Smooth muscle cell of the pulmonary artery (primary cell): ENCODE measurements at places on chromosomes 1 and 21. TPM values are rescaled to one million over a fixed set of nuclear protein-coding genes. Genes with fewer than 3 reads are reported as not detected.

The OR2L8 gene
- total RNA-seq = not detected in 2 replicates

The FAM131C gene
- total RNA-seq = 0.69 and 0.85 TPM in 2 replicates

The LEMD1 gene
- not detected in 2 replicates for total RNA-seq

The CNR2 gene
- not detected in 2 replicates for total RNA-seq

The DMBX1 gene
- not detected in 2 replicates for total RNA-seq

The LCK gene
- not detected in 2 replicates for total RNA-seq

The LHX4 gene
- total RNA-seq = under 0.01 and 0.07 TPM in 2 replicates

The HRNR gene
- not detected in 2 replicates for total RNA-seq

The SLC27A3 gene
- 10.3 and 14.6 TPM in 2 replicates for total RNA-seq

The BCAR3 gene
- 19.8 and 52.3 TPM in 2 replicates for total RNA-seq

The LCE2A gene
- total RNA-seq = not detected in 2 replicates

The OLIG2 gene
- total RNA-seq = not detected in 2 replicates

The AMY2B gene
- 1.9 and 2.7 TPM in 2 replicates for total RNA-seq

The OR1C1 gene
- total RNA-seq = not detected in 2 replicates

The IPO9 gene
- total RNA-seq = 23.2 and 29.1 TPM in 2 replicates

The C4BPA gene
- total RNA-seq = not detected in 2 replicates

The LAMB3 gene
- total RNA-seq = 40.1 and 52.3 TPM in 2 replicates

The ORC1 gene
- 0.99 and 1.4 TPM in 2 replicates for total RNA-seq

The NPHS2 gene
- not detected in 2 replicates for total RNA-seq

The PRAMEF11 gene
- not detected in 2 replicates for total RNA-seq

The PAPPA2 gene
- total RNA-seq = 16.5 and 18.9 TPM in 2 replicates

The PERM1 gene
- total RNA-seq = 1.5 and 2.5 TPM in 2 replicates

The TPTE gene
- not detected in 2 replicates for total RNA-seq

The HPCA gene
- total RNA-seq = not detected in 2 replicates

The NCAM2 gene
- 3.1 and 9.1 TPM in 2 replicates for total RNA-seq

The PLEKHA6 gene
- 0.63 and 1.4 TPM in 2 replicates for total RNA-seq

The STRIP1 gene
- total RNA-seq = 48.3 and 58.8 TPM in 2 replicates

The LMX1A gene
- not detected in 2 replicates for total RNA-seq

The SAMD13 gene
- total RNA-seq = 0.36 and 0.52 TPM in 2 replicates

The WDR64 gene
- not detected in 2 replicates for total RNA-seq

The C4BPB gene
- not detected in 2 replicates for total RNA-seq

The CFHR2 gene
- not detected in 2 replicates for total RNA-seq

The CHRM3 gene
- total RNA-seq = 0.03 and 0.13 TPM in 2 replicates

The NCSTN gene
- 181 and 196 TPM in 2 replicates for total RNA-seq

The IGSF9 gene
- total RNA-seq = 0.36 TPM in 1 of 2 replicates, not detected in the other

The E2F2 gene
- 0.13 and 0.39 TPM in 2 replicates for total RNA-seq

The SLAMF8 gene
- total RNA-seq = not detected in 2 replicates

The S100A9 gene
- total RNA-seq = 0.56 TPM in 1 of 2 replicates, not detected in the other

The ACTL8 gene
- 0.07 TPM in 1 of 2 replicates, not detected in the other for total RNA-seq

The OR6Y1 gene
- not detected in 2 replicates for total RNA-seq

The DMRTA2 gene
- total RNA-seq = 0.10 and 0.46 TPM in 2 replicates

The ARHGAP29 gene
- total RNA-seq = 50.1 and 56.6 TPM in 2 replicates

The FAM72C gene
- total RNA-seq = 0.23 and 0.46 TPM in 2 replicates

The KIF1B gene
- total RNA-seq = 40.4 and 41.3 TPM in 2 replicates

The ELF3 gene
- 0.20 and 2.2 TPM in 2 replicates for total RNA-seq

The GPR25 gene
- not detected in 2 replicates for total RNA-seq

The ADAMTS4 gene
- total RNA-seq = 2.1 and 14.7 TPM in 2 replicates

The LCE3A gene
- not detected in 2 replicates for total RNA-seq

The SHE gene
- 0.07 TPM in 2 replicates for total RNA-seq

The LDLRAD1 gene
- not detected in 2 replicates for total RNA-seq

The MYOC gene
- total RNA-seq = 0.13 TPM in 1 of 2 replicates, not detected in the other

The HSD3B2 gene
- total RNA-seq = not detected in 2 replicates

The MFSD2A gene
- 1.4 and 5.2 TPM in 2 replicates for total RNA-seq

The MCOLN2 gene
- total RNA-seq = 0.85 and 1.3 TPM in 2 replicates

The ACTA1 gene
- not detected in 2 replicates for total RNA-seq
